ENCODE measurements at places on chromosomes 3 and 15.

- DNase-seq = no peak
Observed at GRCh38 chr3:39407259-39407629, 724 bp downstream of the RPSA start.

GRCh38 chr15:33142708-33143107 is 51.8 kb downstream of the FMN1 start:
- no peak for DNase-seq

- DNase-seq = no peak
Observed at GRCh38 chr3:54087581-54088410, 34.6 kb upstream of the CACNA2D3 start.

DNA sequence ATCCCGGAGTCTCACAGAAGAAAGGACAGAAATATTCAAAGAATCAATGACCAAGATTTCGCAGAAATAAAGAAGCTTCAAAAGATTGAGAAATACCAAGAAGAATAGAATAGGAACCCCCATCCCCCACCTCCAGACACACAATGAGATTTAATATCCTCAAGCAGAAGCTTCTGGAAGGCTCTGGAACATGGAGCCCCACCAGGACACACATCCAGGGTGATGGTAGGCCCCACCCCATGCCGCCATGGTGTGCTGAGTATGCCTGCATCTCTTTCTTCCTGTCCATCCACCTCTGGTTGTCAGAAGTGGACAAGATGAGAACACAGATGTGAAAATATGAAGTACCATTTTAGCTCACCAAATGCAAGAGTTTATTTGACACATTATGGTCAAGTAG is 19.3 kb downstream of the PRR23E start:
- no peak for DNase-seq

- DNase-seq = no peak
Observed at GRCh38 chr15:46111730-46112129, 476.9 kb downstream of the SQOR start.

- no peak for DNase-seq
Observed at GRCh38 chr3:16842272-16843270, 42.2 kb upstream of the PLCL2 start.

DNA sequence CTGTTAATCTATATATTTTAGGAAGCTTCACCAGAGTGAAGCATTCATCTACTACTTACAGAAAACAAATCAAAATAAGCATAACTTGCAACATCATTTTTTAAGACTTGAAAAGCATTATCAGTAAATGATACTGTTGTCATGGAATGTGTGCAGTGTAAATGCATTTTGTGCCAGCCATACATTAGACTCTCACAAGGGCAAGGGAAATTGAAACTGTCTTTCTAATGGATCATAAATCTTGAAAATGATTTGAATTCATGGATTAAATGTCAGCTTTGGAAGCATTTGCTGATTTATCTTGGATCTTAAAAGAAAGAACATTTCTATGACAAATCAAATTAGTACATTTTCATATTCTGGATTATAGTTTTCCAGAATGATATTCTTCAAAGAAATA is 338.3 kb upstream of the SGO1 start:
- DNase-seq = no peak

DNA sequence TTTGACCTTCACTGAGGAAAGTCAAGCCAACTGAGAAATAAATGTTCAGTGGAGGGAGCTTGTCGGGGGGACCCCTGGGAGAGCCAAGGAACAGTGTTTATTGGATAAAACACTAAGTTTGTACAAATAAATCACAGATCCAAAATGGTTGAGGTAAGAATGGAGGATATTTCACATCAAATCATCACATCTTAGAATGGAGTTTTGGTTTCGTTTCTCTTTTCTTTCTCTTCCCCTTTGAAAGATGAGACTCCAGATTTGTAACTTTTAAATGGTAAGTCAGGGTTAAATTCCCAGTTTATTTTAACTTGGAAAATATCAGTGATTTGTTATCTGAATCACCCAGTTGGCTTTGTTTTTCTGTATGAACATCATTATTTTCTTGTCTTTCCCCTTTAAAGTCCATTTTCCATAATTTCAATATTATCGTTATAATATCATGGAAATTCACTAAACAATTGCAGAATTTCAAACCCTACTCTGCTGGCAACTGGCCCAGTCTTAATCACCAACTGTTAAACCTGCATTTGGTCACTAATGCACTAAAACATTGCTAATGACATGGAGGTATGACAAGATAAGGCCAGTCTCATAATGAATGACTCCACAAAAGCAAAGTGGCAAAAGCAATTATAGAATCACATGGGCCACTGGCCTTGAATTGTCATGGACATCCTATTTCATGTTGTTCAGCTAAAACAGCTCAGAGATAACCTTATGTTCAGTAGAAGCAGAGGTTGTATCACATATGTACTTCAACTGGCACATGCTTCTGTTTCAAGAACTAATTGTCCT is 295.1 kb downstream of the SHOX2 start:
- no peak for DNase-seq

DNA sequence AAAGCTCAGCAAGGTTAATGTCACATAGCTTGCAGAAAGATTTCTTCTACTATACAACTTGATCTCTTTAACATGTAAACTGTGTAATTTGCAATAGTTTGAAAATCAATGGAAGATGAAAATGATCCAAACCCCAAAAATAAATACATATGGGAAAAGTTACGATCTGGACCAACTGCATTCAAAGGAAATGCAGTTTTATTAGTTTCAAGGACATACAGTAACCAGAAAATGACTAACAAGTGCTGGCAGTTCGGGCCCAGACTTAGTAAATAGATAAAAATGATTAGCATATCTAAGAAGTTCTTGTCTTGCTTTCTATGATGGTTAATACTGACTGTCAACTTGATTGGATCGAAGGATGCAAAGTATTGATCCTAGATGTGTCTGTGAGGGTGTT is 37.3 kb upstream of the LEKR1 start:
- DNase-seq = no peak

- no peak for DNase-seq
Observed at GRCh38 chr15:67550522-67550921, 8.0 kb downstream of the MAP2K5 start.

GRCh38 chr3:167507954-167508353 is 34.1 kb upstream of the SERPINI2 start:
- DNase-seq = no peak

DNA sequence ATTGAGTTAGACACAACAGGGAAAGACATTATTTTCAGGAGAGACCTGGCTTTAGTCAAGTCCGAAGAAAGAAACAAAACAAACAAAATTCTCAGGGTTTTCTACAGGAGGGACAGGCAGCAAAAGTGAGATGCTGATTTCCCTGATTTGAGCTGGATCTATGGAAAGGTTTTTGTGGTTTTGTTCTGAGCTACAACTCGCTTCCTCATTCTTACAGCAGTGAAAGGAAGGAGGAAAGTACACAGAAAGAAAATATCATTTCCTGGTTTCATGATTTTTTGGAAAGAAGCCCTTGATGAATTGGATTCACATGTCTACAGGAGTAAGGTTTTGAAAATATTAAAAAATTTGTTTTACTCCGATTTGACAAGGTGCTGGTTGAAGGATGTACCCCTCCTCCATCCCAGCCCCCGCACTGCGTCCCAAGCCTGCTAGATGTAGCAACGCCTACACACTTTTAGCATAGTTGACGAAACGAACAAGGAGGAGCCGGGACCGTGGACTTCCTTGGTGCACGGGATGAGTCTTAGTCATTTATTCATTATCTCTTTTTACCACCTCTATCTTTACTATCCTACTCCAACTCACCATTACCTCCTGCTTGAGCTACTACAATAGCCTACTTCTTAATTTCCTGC is 10.8 kb downstream of the PRICKLE2 start:
- no peak for DNase-seq

DNA sequence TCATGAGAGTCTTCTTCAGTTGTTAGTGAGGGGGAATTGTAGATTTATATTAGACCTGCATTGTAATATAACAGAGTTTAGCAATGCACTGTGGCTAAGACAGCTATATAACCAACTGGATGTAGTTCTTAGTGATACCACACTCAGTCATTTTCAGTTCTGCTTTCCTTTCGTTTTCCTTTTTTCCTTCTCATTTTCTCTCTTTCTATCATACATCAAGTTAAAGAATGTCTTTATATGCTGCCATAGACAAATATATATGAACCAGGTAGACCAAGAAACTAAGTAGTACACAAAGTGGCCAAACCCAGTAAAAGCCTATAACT is 43.7 kb upstream of the CD47 start:
- no peak for DNase-seq

DNA sequence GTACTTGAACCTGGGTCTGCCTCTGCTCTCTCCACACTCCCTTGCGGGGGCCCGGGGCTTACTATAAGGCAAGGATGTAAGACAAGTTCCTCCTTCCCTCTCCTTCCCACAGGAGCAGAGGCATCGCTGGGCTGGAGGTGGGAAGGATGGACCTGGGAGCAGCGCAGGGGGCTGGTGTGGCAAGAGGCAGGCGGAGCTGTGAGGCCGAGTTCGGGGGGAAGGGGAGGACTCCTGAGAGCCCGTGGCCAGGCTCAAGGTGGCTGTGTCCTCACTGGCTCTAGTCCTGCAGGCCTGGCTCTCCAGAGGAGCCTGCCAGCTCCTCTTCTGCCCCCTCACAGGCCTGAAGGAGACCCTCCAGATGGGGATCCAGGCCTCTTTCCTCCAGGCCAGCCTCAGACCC is 1.0 kb upstream of the NR2E3 start:
- DNase-seq = no peak

DNA sequence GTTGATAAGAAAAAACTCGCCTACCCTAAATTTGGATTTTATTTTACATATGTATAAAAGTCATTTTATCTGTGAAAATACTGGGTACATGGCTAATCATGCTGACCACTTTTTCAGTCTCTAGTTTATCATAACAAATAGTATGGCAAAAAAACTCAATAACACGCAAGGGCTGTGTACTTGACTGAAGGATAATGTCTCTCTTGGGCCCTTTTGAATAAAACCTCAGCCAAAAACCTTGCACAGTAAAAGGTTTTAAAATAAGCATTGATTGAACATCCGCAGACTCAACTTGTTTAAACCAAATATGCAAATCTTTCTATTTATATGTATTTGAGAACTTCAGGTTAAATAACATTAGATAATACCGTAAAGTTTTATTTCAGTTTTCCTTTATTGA is 285.3 kb downstream of the CADM2 start:
- DNase-seq = no peak

GRCh38 chr15:69490356-69491037 is 37.9 kb downstream of the RPLP1 start:
- no peak for DNase-seq

- no peak for DNase-seq
Observed at GRCh38 chr15:94212291-94212690, 19.1 kb upstream of the MCTP2 start.

DNA sequence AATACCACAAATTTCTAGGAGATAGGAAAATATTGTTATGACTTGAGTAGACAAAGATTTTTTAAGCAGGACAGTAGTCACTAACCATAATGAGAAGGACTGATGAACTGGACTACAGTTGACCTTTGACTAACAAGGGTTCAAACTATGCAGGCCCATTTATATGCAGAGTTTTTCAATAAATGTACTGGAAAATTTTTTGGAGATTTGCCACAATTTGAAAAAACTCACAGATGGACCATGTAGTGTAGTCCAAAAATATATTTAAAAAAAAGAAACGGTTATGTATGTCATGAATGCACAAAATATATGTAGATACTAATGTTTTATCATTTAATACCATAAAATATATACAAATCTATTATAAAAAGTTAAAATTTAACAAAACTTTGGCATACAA is 151.8 kb downstream of the LRRN1 start:
- no peak for DNase-seq

- no peak for DNase-seq
Observed at GRCh38 chr3:188802645-188803044, 369.1 kb upstream of the TPRG1 start.

- no peak for DNase-seq
Observed at GRCh38 chr15:39591141-39591895, 10.4 kb downstream of the THBS1 start.

GRCh38 chr3:107555359-107555758 is 32.6 kb downstream of the BBX start:
- no peak for DNase-seq

GRCh38 chr3:43949594-43949993 is 258.9 kb downstream of the ABHD5 start:
- DNase-seq = no peak

GRCh38 chr15:76343313-76343996 is 6.9 kb downstream of the ISL2 start:
- no peak for DNase-seq

DNA sequence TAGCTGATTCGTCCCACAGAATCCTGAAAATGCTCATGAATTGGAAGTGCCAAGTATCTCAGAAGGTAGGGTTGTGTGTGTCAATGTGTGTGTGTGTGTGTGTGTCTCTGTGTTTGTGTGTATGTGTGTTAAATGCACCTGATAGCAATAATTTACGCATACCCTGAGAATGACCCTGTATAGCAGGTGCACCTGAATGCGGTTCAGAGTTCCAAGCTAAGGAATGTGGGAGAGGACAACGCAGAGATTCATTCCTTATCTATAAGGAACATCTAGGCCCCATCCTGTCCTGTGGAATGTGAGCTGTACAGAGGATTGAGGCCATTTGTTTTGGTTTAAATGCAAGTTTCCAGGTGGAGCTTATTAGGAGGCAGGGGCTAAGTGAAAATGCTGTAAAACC is 49.1 kb upstream of the NEDD4 start:
- DNase-seq = no peak

DNA sequence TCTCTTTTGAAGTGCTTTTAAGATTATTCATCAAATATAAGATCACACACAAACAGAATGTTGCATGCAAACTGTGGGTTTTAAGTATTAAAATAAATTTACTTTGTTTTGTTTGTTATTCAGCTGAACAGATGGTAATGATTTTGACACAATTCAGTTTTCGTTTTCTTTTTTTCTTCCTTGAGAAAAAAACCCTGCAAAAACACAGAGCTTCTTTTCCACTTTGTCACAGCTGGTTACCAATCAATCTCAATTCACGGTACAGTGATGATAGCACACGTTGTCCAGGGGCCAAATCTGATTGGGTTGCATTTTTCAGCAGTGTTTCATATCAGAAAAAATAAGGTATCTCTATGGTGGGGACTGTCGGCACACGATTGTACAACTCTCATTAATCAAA is 473.6 kb downstream of the ROBO2 start:
- no peak for DNase-seq

DNA sequence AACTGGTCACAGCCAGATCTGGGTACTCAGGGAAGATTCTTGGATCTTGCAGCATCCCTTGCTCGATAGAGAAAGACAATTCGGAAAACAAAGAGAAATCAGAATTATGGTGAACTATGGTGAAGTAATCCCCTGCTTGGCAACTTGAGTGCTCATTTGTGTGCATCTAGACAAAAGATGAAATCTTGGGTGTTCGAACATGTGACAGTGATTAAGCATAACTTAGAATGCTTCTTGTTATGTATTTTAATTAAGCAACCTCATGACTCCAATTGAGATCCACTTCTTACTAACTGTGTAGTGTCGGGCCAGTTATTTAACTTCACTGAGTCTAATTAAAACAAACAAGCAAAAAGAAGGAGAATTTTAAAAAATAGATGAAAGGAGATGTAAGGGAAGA is 56.5 kb downstream of the ZNF385D start:
- no peak for DNase-seq

DNA sequence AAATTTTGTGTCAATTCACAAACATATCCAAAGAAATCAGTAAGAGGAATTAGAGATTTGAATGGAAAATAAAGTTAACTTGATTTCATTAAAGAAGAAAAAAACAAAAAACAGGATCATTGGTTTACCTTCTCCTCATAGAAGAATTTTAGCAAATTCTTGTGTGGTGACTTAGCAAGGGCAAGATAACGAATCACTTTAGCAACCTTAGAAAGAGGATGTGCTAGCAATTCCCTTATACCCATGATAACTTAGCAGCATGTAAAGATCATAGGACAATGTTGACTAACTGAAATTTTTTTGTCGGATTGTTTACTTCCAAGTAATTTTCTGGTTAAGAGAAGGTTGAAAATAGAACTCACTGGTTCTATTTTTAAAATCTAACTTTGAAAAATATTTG is 609.3 kb downstream of the GBE1 start:
- no peak for DNase-seq

Measured in iPS DF 19.7 (cell line).